ENCODE measurements at places on chromosomes 3 and 15.

- DNase-seq, result no peak
Observed at GRCh38 chr3:10676905-10677304, 139.1 kb upstream of the SLC6A11 start.

- DNase-seq, result no peak
Observed at GRCh38 chr3:71891483-71891882, 106.5 kb upstream of the PROK2 start.

DNA sequence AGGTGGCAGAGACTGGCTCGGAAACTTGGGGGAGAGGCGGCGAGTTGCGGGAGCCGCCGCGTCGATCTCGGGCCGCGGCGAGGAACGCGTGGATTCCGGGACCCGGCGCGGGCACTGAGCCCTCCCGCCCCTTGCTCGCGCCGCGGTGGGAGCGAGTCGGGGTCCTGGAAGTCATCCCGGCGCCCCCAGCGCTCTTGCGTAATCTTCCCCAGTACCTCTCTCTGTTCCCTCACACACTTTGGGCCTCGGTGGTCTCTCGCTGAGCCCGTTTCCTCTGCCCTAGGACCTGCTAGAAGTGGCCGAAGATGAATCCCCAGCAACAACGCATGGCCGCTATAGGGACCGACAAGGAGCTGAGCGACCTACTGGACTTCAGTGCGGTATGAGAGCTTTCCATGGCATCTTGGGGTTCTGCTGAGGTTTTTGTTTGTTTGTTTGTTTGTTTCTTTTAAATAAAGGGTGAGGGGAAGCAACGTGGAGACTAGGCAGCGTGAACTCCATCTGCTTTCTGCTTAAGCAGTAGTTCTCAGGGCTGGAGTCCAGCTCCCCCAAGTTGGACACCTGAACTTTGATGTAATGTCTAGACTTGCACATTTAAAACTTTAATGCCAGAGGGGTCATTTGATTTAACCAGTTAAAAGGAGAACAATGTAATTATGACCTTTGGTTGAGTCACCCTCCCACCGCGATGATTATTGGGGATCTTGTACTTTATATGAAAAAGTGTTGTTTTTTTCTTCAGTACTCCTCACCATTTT is 1.3 kb downstream of the TCF12 start:
- no peak for DNase-seq

GRCh38 chr3:184338511-184338945 is 1.1 kb downstream of the FAM131A start:
- DNase-seq, result no peak

GRCh38 chr3:72768481-72768880 is 79.8 kb downstream of the SHQ1 start:
- DNase-seq, result no peak

GRCh38 chr15:58346361-58346760 is 85.4 kb upstream of the LIPC start:
- DNase-seq, result no peak

DNA sequence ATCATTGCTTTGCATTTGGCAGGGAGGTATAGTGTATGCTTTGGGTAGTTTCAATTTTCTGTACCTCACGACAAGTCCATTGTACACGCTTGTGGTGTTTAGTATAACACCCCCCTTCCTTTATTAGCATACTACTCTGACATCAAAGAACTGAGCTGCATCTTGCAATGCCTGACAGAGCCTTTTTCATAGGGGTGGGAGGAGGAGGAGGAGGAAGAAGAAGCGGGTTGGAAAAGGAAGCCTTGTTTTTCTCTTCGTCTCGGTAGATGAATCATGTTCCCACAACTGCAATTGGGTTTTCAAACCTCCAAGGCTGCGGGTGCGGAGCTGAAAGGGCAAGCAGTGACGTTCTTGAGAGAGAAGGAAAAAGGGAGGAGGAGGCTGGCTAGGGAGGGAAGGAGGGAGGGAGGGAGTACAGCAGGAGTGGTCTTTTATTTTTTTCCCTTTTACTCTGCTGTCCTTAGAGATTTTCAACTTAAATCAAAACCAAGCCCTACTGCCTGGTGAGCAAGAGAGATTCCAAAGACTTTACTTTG is 175.7 kb downstream of the KLHL25 start:
- peak; percentile 79 for DNase-seq

GRCh38 chr3:46882377-46883053 is 5.0 kb downstream of the PTH1R start:
- DNase-seq, result peak; percentile 38

GRCh38 chr3:85100316-85100715 is 141.5 kb downstream of the CADM2 start:
- DNase-seq, result no peak

All from activated T-cell treated with anti-CD3 and anti-CD28 coated beads, Interleukin-2, amount 50 U/mL, for 48 hours (primary cell).